Ureter (tissue), 1 donor: ENCODE measurements at places on chromosomes 2 and 18.

DNA sequence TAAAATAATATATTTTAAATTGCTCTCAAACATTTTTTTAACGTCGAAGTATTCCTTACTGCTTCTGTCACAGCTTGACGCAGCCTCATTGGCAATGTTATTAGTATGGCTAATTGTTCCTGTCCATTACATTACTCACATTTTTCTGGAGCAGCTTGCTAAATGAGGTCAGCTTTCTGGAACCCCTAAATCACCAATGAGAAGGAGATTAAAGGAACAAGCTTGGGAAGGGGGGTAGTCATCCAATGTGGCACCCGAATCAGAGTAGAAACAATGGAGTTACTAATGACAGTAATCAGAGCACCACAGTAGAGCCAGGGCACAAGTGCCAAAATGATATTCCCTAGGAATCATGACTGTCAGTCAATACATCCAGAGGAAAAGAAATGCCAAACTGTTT, 5.1 kb downstream of the NEUROD1 start:
- DNase-seq, result no peak

DNA sequence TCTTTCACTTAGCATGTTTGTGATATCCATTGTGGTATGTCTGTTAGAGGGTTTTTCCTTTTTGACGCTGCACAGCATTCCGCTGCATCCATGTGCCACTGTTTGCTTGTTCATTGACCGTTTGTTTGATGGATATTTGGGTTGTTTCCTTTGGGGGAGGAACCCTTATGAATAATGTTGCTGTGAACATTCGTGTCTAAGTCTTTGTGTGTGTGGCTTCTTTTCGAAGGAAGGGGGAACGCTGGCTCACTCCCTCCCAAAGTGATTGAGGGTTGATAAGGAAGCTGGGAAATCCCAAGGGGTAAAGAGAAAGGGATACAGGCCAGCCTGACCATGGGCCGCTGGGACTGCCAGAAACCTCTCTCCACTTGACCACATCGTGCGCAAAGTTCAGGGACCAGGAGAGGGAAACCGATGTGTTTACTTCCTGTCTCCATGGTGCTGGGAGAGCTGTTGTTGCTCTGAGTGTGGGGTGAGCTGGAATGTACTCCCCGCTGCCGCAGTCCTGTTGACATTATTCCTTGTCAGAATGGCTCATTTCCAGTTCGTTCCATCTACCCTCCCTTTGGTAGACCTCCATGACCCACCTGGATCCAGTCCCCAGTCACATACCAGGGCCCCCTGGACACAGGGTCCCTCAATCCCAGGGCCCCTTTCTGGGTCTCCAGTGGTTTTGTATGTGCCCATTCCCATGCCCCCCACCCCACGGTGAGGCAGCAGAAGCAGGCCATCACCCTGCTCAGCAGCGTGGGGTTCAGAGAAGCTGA, 39.6 kb downstream of the HS1BP3 start:
- peak; percentile 79 for DNase-seq

DNA sequence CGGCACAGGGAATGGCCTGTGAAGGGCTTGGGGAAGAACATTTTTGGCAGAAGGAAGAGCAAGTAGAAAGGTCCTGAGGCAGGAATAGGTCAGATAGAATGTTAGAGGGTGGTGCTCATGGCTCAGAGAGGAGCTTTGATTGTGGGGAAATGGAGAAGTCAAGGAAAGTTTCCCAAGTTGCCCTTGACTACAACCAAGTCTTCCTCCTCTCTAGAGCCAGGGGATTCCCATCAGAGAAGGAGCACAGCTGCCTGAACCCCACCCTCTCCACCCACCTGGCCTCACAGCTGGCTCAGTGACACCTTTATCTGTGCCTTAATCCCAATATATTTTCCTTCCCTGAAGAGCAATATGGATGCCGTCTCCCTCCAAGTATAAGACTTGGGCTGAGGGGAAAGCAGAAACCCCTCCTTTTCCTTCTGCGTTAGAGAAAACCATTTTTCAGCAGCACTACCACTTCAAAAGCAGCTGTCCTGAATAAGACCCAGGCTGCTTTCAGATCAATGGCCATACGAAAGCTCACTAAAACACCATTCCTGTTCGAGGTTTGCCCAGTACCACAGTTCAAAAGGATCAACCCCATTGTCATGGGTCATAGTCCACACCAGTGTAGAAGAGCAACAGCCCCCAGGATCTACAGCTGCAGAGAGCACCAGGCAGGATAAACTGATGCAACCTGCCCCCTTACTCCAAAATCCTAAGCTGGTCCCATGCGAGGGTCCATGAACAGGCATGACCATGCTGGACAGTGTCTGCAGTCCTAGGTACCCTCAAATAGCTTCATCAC, 199.6 kb downstream of the AFF3 start:
- DNase-seq, result no peak

DNA sequence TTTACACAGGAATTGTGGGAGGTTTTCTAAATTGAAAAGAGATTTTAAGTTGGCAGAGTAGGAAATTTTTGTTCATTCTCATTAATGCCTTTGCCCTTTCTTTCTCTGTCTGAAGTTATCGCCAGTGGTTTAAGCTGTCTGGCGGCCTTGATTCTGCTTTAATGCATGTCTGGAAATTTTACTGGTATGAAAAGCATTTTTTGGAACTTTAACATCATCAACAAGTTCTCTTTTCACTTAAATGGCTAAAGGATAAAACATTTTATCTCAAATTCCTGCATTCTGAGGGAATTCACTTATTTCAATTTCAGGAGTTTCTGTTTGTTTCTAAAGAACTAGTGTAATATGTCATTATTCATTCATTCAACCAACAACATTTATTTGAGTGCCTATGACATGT, 233.9 kb upstream of the FOSL2 start:
- DNase-seq, result no peak

DNA sequence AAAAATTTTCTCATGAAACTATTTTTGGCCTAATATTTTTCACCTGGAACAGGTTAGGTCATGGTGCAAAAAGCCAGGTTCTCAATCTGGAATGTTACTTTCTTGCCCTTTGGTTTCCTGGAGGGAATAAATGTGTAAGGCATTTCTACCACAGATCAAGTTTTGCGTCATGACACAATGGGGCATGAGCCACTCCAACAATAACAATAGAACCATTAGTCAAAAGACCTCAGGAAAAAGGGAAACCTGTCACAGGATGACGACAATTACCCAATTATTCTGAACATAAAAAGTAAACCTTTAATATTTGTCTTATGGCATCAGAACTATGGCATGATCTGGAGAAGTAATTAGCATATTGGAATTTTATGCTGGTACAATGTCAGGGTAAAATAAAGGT, 88.2 kb upstream of the HNRNPA3 start:
- no peak for DNase-seq

- no peak for DNase-seq
Observed at GRCh38 chr2:73235315-73236028, 1.4 kb downstream of the CCT7 start.

GRCh38 chr2:68176657-68177056, 19.0 kb downstream of the PNO1 start:
- no peak for DNase-seq

DNA sequence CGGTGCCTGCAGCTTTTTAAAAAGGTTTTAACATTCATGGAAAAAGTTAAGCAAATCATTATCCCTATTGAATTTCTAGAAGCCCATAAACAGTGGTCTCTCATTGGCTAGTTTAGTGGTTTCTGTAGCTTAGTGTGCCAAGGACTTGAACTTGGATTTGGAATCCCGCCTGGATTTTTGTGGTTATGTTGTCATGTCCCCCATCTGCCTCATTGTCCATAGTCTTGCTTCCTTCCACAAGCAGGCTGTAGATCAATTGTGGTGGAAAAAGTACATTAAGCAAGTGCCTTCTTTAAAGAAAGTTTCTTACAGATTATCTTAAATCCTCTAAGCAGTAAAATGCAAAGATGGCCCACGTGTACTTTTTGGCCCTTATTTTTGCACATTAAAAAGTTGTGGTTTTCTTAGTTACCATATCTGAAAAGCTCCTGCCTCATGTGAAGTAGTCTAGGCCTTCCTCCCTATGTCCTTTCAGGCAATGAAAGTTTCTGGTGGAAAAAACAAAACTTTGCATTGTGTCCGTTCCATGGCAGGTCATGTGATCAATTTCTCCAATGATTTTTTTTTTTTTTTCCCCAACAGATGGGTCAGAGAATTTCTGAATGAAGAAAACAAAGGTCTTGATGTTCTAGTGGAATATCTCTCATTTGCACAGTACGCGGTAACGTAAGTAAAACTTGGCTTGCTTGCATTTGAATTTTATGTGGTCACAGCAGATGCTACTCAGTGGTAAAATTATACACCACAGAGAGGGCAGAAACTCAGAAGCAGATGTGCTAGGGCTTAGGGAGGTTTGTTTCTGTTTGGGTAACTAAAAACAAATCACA, 158.9 kb downstream of the PRPF40A start:
- no peak for DNase-seq

DNA sequence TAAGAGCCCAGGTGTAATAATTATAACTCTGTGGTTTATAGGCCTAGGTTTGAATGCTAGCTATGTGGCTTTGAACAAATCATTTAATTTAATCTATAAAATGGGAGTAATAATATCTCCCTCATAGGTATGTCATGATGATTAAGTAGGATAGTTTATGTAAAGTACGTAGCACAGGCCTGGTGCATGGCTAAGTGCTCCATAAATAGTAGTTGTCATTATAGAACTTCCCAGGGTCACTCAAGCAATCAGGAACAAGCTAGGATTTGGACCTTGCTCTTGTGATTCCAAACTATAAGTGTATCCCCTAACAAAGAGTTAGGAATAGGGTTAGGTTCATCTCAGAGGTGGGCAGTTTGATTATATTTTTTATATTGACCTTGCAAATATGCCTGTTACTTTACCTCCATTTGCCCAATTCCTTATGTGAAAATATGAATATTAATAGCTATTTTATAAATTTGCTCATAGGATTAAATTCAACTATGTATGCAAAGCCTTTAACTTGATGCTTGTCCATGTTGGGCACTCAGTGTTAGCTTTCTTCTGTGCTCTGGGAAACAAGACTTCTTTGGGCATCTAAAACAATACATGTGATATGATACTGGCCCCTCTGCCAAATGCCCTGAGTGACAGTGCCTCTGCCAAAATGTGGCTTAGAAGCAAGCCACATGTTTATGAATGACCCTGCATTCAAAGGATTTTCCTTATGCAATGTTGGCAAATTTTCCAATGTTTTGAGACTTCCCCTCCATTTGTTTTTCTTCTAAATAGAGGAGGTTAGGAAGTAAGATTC, 353.6 kb downstream of the KIAA1328 start:
- no peak for DNase-seq

DNA sequence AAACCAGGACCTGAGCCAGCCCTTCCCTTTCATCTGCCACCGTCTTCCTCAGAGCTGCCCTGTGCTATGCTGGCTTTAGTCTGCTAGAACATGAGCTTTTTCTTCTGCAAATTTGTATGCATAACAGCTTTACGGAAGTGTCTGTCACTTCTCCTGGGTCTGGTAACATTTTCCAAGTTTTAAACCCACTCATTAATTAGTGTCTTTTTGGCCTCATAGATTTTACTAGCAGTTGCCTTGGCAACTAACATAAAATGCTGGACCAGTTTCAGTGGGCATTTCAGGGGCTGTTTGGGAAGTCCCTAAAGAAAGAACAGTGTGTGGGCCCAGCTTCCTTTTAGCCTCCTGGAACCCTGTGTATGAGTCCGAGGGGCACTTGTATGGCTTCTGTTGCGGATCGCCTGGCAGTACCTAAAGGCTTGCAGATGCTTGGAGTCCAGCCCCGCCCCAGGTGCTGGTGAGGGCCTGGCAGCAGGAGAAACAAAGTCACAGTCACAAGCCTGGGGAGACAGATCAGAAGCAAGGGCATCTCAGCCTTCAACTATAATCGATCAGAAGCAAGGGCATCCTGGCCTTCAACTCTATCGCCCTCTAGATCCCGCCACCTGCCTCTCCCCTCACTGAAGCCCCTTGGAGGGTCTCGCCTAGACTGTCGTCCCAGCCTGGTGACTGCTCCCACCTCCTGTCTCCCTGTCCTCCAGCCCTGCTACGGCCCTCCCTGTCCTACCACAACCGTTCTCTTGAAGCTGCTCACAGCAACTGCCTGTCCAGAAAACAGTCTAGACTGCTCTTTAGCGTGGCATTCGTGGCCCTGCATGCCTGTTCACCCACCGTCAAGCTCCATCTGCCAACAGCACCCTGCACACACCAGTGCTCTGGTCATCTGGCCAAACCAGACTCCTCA, 36.8 kb upstream of the MAPRE3 start:
- no peak for DNase-seq

DNA sequence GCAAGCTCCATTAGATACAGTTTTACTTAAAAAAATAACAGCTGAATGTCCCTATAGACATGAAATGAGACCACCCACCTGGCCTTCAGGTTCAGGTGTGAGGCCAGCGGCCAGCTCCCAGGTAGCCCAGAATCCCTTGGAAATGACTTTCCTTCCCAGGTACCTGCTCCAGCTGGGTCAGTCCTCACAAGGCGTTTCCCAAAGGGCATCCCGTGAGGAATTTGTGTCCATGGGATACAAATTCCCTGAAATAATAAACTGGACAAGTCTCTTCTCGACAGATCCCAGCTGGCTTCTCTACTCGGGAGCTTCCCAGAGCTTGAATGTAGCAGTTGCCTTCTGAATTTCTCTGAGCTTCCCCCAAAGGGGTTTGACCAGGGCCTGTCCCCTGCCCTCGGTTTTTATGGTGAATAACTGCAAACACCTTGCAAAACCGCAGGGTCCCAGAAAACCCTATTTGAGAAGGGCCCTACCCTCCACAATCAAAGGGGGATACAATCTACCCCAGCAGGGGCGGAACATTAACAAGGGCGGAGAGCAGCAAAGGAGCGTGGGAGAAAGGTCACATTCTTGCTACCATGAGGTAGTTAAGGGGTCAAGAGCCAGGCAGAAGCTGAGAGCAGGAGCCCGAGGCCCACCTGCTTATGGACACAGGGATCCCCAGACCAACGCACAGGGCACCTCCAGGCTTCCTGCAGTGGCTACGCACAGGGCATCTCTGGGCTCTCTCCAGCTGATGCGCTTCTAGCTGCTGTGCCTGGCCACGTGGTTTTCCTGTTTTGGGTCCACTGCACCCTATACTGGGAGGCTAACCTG, 107.7 kb downstream of the HDAC4 start:
- DNase-seq, result no peak

DNA sequence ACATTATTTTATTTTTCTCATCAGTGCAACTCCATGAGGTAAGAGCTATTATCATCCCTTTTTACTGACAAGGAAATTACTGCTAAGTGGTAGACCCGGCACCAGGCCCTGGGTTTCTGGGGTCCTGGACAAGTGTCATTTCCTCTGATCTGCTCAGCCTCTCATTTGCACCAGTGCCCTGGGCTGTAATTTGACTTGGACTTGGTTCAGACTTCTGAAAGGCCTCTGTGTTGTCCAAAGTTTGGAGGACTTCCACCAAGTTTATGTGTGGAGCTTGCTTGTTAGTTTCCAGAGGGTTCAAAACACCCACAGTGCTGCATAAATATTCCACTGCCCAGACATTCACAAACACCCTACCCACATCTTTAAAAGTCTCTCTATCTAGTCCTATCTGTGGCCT, 44.0 kb upstream of the PPP1CB start:
- DNase-seq, result no peak
